EH (cell line): ENCODE measurements at places on chromosomes 7 and 10.

- no peak for DNase-seq
These were observed 40.8 kb upstream of the SLC35B4 start for GRCh38 chr7:134357486-134357885.

DNA sequence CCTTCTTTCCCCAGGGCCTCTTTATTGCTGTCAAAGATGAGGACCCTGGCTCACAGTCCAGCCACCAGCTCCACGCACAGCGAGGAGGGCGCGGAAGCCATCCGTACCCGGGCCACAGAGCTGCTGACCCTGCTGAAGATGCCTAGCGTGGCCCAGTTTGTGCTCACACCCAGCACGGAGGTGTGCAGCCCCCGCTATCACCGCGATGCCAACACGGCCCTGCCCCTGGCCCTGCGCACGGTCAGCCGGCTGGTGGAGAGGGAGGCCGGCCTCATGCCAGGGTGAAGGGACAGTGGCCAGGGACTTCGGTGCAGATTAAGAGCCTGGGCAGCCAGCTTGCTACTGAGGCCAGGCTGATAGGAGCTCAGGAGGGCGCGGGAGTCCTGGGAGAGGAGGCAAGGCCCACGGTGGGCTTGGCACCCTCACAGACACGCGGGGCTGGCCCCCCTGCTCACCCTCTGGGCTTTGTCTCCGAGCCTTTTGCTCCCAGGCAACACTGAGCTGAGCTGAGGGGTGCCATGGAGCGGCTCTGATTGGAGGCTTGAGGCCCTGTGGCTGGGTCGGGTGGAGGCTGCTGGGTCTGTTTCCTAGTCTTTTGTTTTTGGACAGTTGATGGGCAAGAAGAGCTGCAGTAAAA lies 15.8 kb downstream of the AP5Z1 start:
- no peak for DNase-seq

DNA sequence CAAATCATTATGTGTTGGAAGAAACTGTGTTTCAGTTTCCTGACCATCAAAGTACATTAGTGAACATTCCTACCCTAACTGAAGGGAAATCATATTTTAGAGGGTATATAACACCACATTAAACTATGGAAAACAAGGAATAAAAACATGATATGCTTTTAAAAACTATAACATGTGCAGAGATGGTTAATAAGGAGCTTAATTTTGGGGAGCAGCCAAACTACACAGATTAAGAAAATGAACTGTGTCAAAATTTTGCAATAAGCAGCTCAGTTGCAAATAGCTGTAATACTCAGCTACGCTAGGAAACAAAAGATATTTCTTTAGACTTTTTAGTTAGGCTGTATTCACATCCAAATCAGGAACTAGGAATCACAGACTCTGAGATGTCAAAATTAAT lies 1115.7 kb upstream of the CELF2 start:
- DNase-seq: no peak

GRCh38 chr10:115706026-115706425 lies 567.0 kb downstream of the GFRA1 start:
- peak; percentile 13 for DNase-seq

DNA sequence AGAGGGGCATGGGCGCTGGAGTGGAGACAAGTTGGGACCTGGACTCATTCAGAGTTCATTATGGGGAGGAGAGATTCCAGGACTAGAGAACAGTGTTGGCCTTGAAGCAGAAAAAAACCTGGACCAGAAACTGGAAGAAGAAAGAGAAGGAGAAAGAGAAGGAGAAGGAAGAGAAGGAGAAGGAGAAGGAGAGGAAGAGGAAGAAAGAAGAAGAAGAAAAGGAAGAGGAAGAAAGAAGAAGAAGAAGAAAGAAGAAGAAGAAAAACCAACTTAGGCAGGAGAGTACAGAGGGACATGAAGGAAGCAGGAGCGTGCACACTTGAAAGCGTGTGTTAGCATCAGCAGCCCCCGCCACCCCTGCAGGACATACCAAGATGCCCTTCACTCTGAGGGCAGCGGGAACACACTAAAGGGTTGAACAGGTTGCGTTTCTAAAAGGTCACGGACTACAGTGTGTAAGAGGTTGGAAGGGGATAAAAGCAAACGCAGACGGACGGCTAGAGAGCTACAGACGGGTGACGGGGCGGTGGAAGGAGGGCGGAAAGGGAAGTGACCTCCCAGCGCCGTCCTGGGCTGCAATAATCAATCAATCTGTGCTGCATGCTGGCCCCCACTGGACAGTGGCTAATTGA lies 95.3 kb downstream of the SEC61G start:
- DNase-seq: no peak

DNA sequence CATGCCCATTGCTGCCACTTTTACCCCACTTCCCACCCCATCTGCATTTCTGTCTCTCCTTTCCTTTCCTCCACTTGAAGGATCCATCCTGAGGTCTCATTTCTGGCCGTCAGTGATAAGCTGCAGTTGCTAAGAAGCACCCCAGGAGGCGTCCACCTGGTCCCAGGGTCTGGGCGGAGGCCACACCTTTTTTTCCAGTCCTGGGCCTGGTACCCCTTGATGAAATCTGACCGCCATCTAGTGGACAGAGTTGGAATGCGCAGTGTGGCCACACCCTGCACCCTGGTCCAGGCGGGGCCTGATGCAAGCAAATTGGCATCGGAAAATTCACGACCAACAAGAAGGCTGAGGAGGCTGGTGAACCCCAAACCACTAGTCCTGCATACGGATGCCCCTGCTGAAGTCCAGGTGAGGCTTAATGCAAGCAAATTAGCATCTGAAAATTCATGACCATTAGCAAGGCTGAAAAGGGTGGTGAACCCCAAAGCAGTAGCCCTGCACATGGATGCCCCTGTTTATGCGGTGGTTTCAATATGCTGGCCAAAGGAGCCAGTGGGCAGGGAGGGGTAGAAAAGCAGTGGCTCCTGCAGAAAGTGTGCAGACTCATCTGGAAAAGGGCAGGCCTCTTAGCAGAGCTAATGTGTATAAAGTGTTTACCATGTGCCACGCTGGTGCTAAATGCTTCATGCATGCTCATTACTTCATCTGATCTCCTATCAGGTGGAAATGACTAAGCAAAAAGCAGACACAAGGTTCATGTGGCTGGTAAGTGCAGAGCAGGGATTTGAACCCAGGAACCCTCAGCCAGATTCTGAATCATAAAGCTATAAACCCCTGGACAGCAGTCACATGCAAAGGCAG lies 43.2 kb downstream of the GPAM start:
- peak; percentile 69 for DNase-seq

- no peak for DNase-seq
These were observed 21.6 kb downstream of the KIN start for GRCh38 chr10:7766241-7766640.

DNA sequence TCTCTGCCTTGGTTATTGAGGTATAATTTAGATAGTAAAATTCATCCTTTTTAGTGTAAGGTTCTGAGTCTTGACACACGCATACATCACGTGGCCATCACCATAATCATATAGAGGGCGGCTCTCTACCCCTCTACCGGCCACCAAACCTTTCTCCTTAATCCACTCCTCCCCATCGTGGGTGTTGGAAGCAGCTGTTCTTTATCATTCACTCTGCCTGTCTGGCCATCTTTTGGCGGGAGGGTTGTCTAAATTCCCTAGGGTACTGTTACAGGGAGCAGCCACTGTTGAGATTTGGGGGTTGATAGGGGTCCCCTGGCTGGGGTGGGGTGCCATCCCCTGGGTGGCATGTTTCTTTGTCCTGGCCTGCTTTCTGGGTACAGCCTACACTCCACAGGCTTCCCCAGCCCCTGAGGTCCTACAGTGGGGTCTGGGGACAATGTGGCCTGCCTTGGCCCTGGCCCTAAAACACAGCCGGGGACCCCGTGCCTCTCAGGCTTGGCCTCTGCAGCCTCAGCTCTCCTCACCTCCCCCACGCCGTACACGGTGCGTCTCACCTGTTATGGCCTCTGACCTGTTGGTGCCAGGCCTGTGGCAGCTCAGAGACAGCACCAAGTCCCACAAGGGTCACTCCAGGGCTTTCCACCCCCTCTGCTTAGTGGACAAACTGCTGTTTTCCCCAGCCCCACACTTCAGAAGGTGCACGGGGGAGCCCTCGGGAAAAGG lies 17.5 kb downstream of the AMZ1 start:
- no peak for DNase-seq

DNA sequence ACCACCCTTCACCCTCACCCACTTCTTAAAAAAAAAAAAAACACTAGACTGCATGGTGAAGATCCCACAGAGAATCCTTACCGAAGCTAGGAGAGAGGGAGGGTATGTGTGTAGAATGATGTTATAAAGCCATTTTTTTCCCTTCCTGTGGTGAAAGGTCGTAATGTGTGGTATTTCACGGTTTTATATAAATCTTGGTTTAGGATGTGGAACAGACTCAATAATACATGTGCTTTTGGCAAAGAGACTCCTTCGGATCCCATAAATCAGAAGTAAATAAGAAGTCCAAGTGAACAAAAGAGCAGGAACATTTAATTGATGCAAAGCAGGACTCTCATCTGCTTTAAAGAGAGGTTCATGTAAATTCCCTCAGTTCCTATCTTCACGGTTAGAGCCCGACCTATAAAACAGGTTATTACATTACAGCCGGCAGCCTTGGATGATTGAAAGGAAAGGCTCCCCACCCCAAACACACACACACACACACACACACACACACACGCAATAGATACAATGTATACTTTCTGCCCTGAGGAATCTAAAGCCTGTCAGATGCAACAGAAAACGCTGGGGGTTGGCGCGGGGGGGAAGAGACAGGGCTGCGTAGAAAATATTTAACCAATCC lies 8.8 kb downstream of the DLX5 start:
- DNase-seq: no peak

DNA sequence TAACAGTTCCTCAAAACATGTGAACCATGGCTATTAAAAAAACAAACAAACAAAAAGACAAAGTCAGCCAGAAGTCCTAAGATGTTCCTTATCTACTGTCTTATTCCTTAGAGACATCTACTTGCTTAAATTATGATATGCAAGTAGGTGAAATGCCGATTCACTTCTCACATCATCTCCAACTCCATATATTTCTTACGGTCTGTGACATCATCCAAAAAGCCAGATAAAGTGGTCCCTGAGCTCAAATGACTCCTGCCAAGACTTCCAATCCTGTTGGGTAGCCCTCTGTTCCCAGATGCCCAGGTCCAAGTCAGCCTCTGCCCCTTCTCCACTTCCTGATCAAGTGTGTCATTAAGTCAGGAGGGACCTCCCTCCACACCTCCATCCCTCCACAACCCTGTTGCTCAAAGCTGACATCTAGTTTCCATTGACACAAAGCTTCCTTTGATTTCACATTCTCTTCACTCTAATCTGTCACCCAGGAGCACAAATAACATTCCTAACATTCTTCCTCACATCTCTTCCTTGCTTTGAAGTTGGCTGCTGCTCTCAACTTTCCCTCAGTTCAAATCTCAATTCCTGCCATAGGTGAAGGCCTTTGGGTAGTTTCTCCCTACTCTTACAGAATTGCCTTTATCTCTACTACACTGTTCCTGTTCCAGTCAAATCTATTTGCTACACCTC lies 56.1 kb upstream of the PDLIM1 start:
- DNase-seq: no peak

- DNase-seq: no peak
These were observed 410.0 kb downstream of the EXOC4 start for GRCh38 chr7:133662830-133663229.

GRCh38 chr7:97847791-97848190 lies 24.4 kb downstream of the ASNS start:
- DNase-seq: no peak

DNA sequence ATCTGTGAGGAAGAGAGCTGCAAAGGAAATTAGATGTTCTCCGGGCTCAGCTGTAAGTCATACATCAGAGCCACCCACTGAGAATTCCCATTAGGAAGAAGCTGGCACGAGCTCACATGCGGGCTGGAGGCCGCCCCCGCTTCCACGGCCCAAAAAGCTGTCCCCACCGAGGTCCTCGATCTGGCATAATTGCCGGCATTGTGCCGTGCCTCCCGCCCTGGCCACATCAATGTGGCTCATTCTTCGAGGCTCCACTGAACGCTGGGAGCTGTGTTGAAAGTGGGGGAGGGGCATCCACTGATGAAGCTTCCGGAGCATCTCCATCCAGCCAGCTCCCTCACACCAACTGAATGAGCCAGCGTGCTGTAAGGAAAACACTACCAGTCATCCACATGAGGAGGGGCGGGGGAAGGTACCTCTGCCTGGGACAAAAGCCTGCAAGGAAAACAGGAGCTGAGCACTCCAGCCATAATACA lies 173.1 kb downstream of the PTPRN2 start:
- no peak for DNase-seq

DNA sequence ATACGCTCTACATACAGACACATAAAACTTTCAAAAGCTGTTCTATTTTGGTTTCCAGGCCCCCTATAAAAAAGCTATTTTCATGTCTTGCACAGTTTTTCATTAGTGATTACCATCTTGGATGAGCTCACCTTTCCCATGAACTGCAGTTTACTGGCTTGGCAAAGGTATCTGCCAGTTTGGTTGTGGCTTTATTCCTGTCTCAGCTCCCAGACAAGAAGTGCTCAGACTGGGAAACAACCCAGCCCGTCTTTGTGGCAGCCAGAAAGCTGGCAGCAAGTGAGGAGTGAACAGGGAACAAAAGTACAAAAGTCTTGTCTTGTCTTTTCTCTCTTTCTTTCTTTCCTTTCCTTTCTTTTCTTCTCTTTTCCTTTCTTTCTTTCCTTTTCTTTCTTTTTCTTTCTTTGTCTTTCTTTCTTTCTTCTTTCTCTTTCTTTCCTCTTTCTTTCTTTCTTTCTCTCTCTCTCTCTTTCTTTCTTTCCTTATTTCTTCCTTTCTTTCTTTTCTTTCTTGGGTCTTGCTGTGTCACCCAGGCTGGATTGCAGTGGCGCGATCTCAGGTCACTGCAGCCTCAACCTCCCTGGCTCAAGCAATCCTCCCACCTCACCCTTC lies 138.8 kb downstream of the CFAP58 start:
- DNase-seq: peak; percentile 44

- no peak for DNase-seq
These were observed 469.8 kb downstream of the GLRX3 start for GRCh38 chr10:130606001-130606405.

- peak; percentile 34 for DNase-seq
These were observed 10.9 kb downstream of the PDZD8 start for GRCh38 chr10:117364110-117364960.

DNA sequence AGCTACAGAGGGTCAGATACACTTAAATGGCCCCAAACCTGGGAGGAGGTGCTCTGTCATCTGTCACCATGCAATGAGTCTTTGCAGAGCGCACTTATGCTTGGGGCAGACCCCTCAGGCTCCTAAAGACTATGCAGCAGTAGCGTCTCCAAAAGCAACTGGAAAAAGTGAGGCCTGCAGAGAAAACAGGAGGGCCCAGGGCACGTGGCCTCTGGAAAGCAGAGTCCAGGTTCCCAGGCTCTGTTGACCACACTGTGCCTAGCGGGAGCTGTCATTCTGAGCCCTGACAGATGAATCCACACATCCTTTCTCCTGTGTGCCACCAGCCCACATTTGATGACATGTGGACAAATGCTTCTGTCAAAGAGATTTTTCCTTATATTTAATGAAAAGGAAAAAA lies 66.4 kb downstream of the MINDY4 start:
- no peak for DNase-seq

DNA sequence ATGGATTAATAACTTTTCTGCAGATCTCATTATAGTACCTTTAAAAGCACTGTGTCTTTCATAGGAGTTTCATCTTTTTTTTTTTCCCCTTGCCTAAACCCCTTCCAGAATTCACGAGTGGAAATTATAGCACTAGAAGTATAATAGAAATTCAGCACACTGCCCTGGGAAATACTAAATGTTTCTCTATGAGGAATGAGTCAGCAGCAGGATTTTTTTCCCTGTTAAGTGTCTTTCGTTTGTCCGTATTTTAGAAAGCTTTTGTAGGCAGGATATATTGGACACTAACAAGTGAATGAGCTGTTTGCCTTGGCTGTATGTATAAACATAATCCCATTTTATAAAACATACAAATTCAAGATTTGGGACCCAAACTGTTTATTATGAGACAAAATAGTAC lies 105.8 kb downstream of the EXOC4 start:
- DNase-seq: peak; percentile 43

- no peak for DNase-seq
These were observed 50.3 kb downstream of the SLIT1 start for GRCh38 chr10:97135464-97135863.
